ENCODE measurements at places on chromosomes 1 and 21.

GRCh38 chr1:51729824-51730301 is 113.0 kb downstream of the OSBPL9 start:
- no peak for DNase-seq

DNA sequence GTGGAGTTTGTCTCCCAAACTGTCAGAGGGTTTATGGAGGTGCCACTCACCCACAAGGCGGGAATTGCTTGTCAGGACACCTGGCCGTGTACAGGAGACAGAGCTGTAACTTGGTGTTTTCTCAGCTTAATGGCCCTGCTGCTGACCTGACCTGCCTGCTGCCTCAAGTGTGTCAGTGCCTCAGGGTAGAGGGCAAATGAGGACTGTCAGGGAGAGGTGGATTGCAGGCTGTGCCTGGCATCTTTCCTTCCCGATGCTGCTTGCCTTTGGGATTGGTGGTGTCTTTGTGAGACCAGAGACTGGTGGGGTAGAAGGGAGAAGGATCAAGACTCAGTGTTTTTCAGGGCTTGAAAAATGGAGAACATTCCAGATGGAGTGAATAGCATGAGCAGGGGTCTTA is 31.4 kb downstream of the TMEM53 start:
- no peak for DNase-seq

- DNase-seq = no peak
These were observed 121.7 kb downstream of the FGGY start for GRCh38 chr1:59418363-59419144.

GRCh38 chr21:21183092-21183491 is 184.9 kb downstream of the NCAM2 start:
- DNase-seq = no peak

- no peak for DNase-seq
These were observed 55.8 kb downstream of the SLC45A1 start for GRCh38 chr1:8373581-8374241.

DNA sequence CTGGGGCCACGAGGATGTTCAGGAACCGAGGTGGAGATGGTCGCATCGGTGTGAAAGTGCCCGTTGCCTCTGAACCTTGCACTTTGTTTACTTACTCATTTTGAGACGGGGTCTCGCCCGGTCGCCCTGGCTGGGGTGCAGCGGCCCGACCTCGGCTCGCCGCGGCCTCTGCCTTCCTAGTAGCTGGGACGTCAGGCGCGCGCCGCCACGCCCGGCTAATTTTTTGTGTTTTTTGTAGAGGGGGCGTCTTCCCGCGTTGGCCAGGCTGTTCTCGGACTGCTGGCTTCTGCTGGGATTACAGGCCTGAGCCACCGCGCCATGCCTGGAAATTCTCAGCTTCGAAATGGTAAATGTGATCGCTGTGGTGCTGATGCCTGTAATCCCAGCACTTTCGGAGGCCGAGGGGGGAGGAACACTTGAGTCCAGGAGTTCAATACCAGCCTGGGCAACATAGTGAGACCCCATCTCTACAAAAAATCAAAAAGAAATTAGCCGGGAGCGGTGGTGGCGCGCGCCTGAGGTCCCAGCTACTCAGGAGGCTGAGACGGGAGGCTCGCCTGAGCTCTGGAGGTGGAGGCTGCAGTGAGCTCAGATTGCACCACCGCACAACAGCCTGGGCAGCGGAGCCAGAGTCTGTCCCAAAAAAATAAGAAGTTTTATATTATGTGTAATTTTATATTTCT is 684 bp upstream of the MRPL20 start:
- no peak for DNase-seq

- no peak for DNase-seq
These were observed 2.2 kb upstream of the IRF6 start for GRCh38 chr1:209808059-209808581.

- no peak for DNase-seq
These were observed 52.7 kb downstream of the DHRS3 start for GRCh38 chr1:12565094-12565965.

- no peak for DNase-seq
These were observed 1.7 kb downstream of the CLDN14 start for GRCh38 chr21:36478207-36478701.

- DNase-seq = no peak
These were observed 4.3 kb downstream of the IL22RA1 start for GRCh38 chr1:24138476-24139221.

- DNase-seq = no peak
These were observed 41.3 kb upstream of the UHMK1 start for GRCh38 chr1:162456323-162456722.

All from activated T-cell treated with anti-CD3 and anti-CD28 coated beads, Interleukin-2, amount 50 U/mL, for 4 hours (primary cell).